Lower lobe of right lung (tissue), 2 donors: ENCODE measurements at places on chromosomes 12 and 14. TPM values are rescaled to one million over a fixed set of nuclear protein-coding genes. Genes with fewer than 3 reads are reported as not detected.

Gene SMOC1
- 1.1 TPM for total RNA-seq

GRCh38 chr12:50765095-50765911, 1.4 kb downstream of the ATF1 start:
- no peak for DNase-seq

Gene C12orf42
- total RNA-seq: not detected

Gene KLHL42
- total RNA-seq: 19.1 TPM

- DNase-seq: no peak
Observed at GRCh38 chr14:103353362-103353761, 19.3 kb downstream of the EIF5 start.

DNA sequence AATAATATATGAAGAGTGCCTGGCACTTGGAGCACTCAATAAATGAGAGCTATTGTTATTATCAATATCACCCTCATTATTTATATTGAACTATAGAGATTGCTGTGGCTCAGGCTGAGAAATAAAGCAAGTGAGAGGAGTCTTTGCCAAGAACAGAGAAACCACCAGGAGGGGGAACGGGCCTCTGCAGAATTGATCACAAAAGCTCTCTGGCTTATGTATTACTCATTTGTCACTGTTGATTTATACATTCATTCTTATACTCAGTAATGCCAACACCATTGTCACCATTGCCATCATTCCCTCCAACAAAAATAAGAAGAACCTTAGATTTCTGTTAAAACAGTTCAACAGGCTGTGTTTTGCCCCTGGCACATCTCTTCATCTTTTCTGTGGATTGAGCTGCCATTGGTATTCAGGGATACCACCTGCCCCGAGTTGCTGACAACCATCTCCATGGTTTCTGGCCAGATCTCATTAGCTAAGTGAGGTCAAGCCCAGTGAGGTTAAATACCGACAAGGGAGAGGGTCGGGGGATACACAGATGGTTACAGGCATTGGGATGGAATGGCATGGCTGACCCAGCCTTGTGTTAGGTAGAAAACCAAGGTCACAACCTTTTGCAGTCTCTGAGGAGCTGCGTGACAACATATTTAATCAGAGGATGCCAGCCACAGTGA, 21.8 kb upstream of the PCNX1 start:
- DNase-seq: no peak

- DNase-seq: no peak
Observed at GRCh38 chr14:63857466-63858030, 4.7 kb downstream of the SYNE2 start.

Gene LBHD2
- not detected for total RNA-seq

- no peak for DNase-seq
Observed at GRCh38 chr12:72982356-72982755, 710.2 kb downstream of the TRHDE start.

GRCh38 chr14:29227631-29228030, 461.0 kb downstream of the FOXG1 start:
- DNase-seq: no peak

DNA sequence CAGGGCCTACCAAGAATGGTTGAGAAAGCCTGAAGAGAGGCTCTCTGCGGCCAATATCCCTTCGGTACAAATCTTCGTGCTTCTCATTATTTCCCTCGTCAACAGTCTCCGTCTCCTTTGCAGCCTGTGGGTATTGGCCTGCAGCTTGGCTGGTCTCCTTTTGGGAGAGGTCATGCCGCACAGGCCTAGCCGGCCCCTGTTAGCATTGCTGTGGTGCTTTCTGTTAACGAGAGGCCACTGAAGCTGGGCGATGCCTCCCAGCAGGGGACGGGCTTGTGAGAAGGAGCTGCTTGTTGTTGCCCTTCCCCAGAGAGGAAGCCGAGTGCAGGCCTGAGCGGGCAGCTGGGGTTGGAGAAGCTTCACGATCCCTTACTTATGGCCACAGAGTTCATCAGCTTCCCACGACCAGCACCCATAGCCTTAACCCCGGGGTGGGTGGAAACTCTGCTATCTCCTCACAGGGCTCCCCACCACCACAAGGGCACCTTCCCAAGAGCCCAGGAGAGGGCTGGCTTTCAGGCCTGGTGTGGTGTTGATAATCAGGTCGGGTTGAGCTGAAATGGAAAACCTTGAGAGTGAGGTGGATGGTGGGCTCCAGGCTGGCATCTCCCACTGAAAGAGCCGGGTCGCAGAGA, 228.6 kb downstream of the ZFP36L1 start:
- DNase-seq: no peak

DNA sequence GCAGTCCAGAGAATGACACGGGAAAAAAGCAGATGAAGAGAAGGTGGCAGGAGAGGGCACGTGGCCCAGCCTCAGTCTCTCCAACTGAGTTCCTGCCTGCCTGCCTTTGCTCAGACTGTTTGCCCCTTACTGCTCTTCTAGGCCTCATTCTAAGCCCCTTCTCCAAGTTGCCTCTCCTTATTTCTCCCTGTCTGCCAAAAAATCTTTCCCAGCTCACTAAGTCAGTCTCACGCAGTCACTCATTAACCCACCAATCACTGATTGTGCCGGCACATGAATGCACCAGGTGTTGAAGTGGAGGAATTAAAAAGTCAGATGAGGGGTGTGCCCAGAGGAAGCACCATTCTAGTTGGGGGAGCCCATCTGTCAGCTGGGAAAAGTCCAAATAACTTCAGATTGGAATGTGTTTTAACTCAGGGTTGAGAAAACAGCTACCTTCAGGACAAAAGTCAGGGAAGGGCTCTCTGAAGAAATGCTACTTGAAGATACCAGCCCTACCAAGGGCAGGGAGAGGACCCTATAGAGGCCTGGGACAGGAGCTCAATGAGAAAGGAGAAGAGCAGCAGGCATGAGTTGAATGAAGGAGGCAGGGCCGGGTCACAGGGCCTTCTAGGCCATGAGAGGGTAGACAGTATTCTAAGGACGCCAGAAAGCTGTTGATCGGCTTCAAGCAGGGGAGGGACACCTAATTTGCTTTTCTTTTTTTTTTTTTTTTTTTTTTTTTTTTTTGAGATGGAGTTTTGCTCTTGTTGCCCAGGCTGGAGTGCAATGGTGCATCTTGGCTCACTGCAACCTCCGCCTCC, 40.9 kb downstream of the DAD1 start:
- no peak for DNase-seq

Gene EXOC5
- 70.2 TPM for total RNA-seq

- no peak for DNase-seq
Observed at GRCh38 chr14:100004392-100004791, 60.8 kb upstream of the EVL start.

DNA sequence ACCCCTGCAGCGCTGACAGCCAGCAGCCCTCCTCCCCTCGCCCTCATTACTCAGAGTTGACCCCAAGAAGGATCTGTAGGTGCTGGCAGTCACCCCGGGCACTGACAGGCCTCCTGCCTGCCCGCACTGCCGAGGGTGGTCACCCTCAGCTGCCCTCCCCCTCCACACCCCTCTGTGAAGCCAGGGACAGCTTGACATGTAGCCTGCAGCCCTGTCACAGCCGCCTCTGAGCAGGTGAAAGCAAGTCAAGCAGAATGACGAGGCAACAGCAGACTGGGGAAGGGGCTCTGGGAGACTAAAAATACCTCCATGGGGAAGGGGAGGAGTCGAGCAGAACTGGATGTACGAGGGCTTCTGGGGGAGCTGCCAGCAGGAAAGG, 178.1 kb downstream of the DPF3 start:
- DNase-seq: no peak

- DNase-seq: no peak
Observed at GRCh38 chr14:68274725-68275124, 455.1 kb downstream of the RAD51B start.

GRCh38 chr12:52606581-52607218, 5.4 kb upstream of the KRT72 start:
- no peak for DNase-seq

DNA sequence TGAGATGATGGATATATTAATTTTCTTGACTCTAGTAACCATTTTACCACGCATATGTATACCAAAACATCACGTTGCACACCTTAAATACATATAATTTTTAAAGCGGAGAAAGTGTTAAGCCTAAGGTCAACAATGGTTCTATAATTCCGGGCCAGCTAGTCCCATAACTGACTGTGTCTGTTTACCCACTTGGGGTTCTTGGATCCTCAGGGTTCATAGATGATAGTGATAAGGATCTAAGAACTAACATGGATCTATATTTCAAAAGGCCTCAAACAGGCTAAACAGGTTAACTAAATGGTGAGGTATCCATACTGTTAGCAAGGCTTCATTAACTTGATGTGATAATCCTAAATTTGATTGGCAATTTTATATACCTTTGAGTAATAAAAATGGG, 9.8 kb downstream of the SLC38A1 start:
- no peak for DNase-seq

DNA sequence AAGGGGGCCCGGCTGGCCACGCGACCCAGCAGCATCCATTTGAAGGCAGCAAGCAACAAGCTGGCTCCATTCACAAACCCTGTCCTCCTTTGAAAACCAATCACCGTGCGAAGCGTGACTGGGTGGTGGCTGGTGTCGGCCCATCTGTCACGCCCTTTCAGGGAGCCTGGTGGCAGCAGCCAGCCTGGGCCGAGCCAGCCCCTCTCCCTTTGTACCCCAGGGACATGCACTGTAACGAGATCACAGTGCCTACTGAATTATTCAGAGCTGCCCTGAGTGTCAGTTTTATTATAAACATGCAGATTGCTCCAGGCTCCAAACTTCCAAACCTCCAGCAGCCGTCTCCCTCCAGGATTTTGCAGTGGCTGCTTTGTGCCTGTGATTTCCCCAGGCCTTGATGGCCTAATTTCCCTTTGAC, 22.3 kb upstream of the CTDSP2 start:
- no peak for DNase-seq
